ENCODE measurements at places on chromosomes 11 and 22.
A peak's percentile ranks its signal among the peaks of the same experiment; 100 is the strongest.

DNA sequence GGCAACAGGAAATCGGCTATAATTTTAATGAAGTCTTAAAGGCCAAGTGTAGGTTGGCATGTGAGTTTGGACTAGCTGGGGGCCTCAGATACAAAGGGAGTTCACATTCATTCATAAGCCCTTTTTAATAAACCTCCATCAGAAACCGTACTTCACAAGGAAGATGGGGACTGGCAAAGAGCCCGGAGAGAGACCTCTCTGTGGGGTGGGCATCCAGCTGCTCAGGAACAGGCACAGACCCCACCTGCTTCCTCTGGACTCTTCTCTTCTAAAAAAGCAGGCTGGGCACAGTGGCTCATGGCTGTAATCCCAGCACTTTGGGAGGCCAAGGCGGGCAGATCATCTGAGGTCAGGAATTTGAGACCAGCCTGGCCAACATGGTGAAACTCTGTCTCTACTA lies 3.9 kb upstream of the ARFGAP3 start:
- DNase-seq: no peak

DNA sequence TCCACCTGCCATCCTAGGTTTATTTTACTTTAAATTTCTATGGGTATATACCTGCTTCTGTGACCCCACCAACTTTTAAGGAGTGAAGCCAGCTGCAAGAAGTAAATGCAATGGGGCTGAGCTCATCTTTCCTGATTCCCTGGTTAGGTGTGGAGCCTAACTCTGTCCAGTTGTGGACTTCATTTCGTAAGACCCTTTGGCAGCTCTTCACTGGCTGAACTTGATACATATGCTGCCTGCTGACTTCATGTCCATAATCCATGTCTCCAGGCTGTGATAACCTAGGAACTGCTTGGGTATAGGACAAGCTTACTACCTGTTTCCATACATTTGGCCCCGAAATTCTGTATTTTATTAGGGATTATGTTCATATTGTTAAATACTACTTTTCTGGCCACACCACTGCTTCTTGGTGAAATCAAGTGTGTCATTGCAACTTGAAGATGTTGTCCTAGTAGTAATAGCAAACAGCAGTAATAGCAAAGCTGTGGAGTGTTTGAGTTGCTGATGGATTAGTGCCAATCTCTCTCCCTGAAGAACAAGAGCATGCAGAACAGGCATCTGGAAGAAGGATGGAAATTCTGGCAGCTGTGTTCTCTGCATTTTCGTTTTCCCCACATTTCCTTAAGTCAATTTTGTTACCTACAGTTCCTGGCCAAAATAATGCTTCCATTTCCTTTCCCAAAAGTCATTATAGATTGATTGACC lies 31.2 kb downstream of the LDLRAD3 start:
- DNase-seq: no peak

DNA sequence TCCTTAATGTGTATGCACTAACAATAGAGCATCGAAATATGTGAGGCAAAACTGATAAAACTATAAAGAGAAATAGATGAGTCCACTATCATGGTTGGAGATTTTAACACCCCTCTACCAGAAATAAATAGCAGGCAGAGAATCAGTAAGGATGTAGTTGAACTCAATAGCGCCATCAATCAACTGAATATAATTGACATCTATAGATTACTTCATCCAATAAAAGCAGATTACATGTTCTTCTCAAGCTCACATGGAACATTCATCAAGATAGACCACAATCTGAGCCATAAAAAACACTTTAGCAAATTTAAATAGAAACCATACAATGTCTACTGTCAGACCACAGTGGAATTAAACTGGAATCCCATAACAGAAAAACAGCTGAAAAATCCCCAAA lies 46.9 kb upstream of the NUP160 start:
- DNase-seq: no peak

DNA sequence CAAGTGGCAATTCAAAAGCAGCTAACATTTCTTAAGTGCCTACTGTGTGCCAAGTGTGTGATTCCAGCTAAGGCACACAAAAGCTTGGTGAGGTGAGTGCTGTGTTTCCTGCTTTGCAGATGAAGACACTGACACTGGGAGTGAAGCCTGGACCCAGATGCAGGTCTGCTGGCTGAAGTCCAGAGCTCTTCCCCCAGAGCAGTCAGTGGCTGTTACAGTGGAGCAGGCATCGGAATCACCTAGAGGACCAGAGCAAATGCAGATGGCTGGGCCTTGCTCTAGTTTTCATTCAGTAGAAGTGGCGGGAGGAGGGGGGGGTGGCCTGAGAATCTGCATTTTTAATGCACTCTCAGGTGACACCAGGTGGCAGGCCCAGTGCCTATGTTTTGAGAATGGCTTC lies 342.3 kb downstream of the CADM1 start:
- DNase-seq: no peak

- DNase-seq: no peak
Observed at GRCh38 chr11:79525257-79525656, 84.4 kb upstream of the TENM4 start.

GRCh38 chr11:116716621-116717020 lies 56.2 kb downstream of the BUD13 start:
- no peak for DNase-seq

GRCh38 chr11:91536366-91536765 lies 688.3 kb upstream of the FAT3 start:
- DNase-seq: no peak

DNA sequence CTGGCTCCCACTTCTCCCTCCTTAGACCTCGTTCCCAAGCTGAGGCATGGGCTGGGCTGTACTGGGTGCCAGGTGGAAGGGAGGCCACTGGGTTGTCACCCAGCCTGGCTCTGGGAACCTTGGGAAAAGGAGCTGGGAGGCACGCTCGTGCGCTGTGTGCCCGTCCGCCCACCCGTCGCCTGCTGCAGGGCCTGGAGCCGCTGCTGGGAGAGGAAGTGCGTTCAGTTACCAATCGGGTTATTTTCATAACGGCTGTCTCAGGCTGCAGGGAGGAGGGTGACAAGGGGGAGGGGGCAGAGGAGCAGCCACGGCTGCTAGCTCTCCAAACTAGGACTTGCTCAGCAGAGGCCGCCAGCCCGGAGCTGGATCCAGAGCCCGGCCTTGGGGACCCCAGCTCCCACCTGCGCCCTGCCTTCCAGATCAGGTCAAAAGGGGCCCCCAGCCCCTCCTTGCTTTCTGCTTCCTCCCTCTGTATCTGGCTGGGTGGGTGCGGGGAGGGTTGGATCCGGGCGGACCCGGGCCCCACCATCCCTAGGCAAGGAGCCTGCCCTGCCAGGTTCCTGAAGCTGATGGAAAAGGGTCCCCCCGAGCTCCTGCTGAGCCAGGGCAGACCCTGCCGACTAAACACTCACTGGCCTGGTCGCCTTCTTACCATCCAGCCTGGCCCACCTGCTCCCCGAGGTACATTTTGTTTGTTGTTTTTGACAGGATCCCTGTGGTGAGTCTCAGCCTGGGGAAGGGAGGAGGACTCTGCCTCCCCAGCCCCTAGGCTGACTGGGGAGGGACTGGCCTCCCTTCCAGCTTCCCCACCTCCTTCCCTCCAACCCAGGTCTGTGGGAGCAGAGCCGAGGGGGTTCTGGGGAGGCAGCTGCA lies 14.3 kb downstream of the DGKZ start:
- peak; percentile 65 for DNase-seq

- DNase-seq: no peak
Observed at GRCh38 chr11:8640267-8640906, 42.1 kb downstream of the TRIM66 start.

- DNase-seq: no peak
Observed at GRCh38 chr11:22521226-22521625, 104.4 kb downstream of the FANCF start.

Measured in CD4-positive, alpha-beta T cell treated with Interleukin-2 at 100 ng/mL for 4 hours (primary cell).